ENCODE measurements at places on chromosomes 11 and 22.

GRCh38 chr11:127268521-127268920 is 268.0 kb upstream of the KIRREL3 start:
- DNase-seq: no peak

DNA sequence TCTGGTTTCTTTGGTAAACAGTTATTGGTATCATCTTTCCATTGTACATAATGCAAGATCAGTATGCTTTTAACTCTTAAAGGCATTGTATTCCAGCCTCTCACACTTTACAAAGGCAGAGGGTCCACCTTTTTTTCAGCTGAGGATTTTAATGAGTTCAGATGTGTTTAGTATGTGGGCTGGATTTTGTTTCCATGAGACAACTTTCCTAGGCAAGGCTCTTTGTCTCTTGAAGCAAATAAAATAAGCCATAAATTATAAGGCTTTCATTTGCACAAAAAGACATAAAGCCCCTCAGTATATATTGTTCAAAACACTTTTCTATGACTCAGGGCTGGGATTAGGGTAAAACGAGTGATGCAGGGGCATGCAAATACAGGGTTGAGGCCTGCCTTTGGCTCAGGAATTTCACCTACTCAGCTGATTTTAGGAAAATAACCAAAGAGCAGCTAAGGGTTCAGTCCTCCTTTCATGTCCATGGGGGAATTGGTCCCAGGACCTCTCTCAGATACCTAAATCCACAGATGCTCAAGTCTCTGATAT is 7.6 kb downstream of the MMP20 start:
- no peak for DNase-seq

- DNase-seq: no peak
Observed at GRCh38 chr11:95659088-95659487, 130.5 kb downstream of the FAM76B start.

GRCh38 chr11:47225552-47226400 is 11.0 kb downstream of the DDB2 start:
- DNase-seq: no peak

GRCh38 chr11:12157241-12157661 is 46.9 kb downstream of the MICAL2 start:
- no peak for DNase-seq

DNA sequence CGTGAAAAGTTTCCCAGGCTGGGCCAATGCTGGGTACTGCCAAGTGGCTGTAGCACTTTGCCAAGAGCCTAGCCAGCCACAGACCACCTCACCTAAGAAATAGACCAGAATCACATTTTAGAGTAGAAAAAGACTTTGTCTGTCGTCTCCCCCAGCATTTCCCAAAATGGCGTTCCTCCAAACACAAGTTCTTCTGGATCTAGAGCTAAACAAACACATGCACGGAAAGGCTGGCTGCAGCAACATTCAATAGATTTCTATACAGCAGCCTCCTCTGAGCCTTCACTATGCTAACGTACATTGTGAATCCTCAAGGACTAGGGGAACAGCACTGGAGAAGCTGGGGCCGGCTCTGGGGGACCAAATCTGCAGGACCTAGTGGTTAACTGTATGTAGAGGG is 65.0 kb downstream of the EFCAB6 start:
- DNase-seq: no peak

- no peak for DNase-seq
Observed at GRCh38 chr22:40040927-40041326, 46.2 kb downstream of the FAM83F start.

DNA sequence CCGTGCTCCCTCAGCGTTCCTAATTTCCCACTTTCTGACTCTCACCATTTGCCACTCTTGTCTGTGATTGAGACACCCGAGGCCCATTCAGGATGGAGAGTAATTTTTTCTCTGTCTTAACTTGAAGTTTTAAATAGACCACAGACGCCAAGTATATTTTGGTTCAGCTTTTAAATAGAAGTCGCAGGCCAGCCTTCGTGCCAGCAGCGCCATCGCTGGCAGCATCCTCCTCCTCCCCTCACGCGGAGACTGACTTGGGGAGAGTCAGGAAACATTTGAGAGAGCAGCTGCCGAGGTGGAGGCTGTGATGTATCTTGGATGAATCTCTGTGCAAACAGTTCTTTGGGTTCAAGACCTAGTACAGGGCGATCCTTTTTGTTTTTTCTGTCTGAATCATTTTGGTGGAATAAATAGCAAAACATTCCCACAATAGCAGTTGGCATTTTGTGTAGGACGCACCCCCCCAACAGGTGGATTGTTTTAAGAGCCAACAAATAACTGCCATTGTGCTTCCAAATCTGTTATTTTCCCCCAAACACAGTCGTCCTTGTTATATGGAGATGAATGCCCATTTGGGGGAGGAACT is 889 bp upstream of the DMC1 start:
- DNase-seq: peak; percentile 38

GRCh38 chr22:39956932-39957664 is 3.1 kb upstream of the TMA7B start:
- no peak for DNase-seq

DNA sequence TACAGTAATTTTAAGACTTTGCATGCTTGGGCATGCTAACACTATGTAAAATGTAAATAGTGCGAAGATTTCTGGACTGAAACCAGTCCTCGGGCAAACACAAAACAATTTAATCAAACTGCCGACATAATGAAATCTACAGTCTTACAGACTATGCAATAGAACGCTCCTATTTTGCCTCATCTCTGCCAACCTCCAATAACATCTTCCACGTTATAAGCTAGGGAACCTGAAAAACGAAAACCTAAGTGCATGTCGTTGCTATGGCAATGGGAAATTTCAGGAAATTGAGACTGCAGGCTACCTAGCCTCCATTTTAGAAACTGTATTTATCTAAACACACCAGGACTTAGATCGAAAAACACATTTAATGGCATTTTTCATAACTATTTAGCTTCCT is 1.1 kb downstream of the CSTF3 start:
- DNase-seq: no peak

DNA sequence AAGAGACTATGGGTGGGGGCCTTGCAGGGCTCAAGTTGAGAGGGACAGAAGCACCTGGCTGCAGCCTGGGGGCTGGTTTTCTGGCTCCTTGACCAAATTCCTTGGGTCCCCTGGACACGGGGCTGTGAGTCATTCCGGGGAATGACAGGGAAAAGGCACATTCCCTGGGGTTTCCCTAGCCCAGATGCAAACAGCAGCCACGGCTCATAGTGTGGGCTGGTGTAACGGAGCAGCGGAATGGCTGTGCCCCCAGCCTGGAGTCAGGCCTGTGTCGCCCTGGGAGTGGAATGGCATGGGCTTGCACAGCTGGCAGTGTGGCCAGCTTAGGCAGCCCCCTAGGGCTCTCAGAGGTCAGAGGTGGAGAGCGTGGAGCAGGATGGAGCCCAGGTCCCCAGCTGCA is 77.6 kb upstream of the KCNQ1OT1 start:
- DNase-seq: peak; percentile 18

DNA sequence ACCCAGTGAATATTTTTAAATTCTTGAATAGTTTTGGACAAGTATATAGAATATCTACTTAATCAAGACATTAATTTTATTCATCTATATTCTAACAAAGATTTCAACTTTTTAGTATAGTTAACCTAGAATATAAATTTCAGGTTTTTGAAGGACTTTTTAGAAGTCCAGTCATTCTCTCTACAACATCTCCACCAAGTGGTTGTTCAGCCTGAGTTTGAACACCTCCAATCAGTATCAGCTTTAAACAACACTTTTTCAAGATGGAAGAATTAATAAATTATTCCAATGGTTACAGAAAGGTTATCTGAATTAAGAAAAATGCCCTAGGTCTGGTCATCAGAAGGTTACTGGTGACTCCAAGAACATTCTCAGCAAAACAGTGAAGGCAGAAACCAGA is 31.8 kb downstream of the EIF3M start:
- DNase-seq: no peak

GRCh38 chr11:64918017-64918416 is 1.0 kb upstream of the ATG2A start:
- DNase-seq: no peak

DNA sequence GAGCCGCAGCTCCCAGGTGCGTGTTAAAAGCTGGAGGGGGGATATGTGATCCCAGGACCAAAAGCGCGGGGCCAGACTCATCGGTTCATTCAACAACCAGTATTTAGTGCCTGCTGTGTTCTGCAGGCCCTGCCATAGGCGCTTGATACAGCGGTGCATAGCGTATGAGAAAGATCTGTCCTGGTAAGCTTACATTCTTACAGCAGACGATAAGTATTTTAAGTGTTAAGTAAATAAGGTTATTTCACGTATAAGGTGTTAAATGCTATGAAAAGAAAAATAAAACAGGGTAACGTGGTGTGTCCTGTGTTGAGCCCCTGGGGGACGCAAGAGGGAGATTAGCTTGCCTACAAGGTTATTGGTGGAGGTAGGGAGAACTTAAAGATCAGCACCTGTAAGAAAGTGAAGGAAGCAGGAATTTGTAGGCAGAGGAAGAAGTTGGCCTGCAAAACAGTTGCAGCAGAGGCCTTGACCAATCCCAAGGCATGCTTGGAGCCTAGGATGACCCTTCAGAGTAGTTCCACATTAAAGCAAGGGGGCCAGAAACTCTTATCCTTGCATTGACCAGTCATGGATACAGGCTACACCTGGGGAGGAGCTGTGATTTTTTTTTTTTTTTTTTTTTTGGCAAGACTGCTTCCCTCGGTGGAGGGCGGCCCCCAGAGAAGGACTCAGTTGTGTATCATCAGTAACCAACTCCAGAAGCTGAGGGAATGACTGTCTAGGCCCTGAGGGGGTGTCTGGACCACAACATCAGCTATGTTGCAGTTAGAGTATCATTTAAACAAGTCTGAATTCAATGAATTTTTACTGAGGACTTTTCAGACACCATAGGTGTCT is 487 bp upstream of the LIPT2 start:
- DNase-seq: no peak

DNA sequence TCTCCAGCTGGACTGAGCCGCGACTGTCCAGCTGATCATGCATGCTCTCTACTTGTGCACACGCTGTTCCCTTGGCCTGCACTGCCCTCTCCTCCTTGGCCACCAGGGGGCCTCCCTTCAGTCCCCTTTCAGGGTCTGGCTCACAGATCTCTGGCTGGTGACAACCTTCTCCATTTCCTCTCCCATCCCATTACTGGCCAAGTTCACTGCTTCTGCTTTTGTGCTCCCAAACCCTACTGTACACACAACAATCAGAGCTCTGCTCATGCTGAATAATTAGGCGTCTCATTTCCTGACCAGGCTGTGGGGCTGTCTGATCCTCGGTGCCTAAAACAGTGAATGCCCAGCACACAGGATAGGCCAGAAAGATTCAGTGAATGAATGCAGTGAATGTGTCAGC is 224.0 kb upstream of the NARS2 start:
- DNase-seq: peak; percentile 53

DNA sequence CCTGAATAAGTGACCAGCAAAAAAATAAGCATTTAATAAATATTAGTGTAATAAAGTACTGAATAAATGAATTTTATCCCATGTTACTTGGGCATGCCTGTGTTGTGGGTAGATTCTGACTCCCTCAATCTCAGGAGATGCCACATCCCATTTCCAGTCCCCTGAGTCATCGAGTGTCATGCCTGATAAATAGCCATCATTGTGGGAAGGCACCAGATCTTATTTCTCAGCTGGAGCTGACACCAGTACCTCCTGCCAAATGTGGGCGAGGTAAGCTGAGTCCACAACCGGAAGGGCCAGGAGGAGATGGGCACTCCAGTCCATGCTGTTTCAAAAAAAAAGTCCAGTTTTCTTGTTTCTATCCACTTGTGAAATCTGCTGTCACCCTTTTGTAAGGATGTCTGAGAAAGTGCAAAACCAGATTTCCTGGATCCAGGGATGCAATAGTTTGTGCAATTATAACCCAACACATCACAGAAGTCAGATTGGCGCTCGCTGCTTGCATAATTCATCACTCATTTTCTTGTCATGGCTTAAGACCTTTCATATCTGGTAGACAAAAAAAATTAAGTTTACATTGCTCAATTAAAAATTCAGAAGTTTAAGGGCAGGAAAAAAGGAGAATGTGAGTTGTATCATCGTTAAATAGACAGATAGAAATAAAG is 311.6 kb downstream of the MIAT start:
- no peak for DNase-seq

GRCh38 chr11:134062265-134063123 is 6.4 kb upstream of the JAM3 start:
- no peak for DNase-seq

GRCh38 chr11:21630934-21631478 is 561.9 kb upstream of the ANO5 start:
- DNase-seq: no peak

DNA sequence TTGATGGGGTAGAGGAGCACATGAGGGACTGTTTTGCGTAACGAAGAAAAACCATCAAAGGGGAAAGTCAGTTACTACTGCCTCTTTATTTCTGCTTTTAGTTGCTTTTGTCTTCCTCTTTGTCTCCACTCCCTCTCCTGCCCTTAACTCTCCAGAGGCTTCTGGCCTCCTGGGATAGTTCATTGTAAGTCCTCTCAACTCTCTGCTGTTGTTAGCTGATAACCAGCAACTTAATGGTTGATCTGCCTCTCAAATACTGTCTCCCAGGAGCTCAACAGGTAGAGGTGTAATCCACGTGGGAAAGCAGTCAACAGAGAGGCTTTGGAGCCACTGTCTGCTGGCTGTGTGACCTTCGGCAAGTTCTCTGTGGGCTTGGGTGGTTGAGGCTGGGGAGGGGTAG is 47.3 kb downstream of the CCDC81 start:
- DNase-seq: no peak

Data from D341Med (cell line).